Fibroblast of skin of left biceps (primary cell): ENCODE measurements at places on chromosomes 11 and 22.
A peak's percentile ranks its signal among the peaks of the same experiment; 100 is the strongest.

DNA sequence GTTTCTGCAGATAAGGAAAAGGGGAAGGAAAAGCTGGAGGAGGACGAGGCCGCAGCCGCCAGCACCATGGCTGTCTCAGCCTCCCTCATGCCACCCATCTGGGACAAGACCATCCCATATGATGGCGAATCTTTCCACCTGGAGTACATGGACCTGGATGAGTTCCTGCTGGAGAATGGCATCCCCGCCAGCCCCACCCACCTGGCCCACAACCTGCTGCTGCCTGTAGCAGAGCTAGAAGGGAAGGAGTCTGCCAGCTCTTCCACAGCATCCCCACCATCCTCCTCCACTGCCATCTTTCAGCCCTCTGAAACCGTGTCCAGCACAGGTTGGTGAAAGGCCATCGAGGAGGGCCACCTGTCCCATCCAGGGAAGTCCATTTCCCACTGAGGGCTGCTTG lies 5.6 kb downstream of the TEF start:
- no peak for DNase-seq

- no peak for DNase-seq
Measured at GRCh38 chr11:46534711-46535110, 59.1 kb downstream of the AMBRA1 start.

GRCh38 chr11:60396799-60397198 lies 540 bp downstream of the MS4A14 start:
- no peak for DNase-seq

DNA sequence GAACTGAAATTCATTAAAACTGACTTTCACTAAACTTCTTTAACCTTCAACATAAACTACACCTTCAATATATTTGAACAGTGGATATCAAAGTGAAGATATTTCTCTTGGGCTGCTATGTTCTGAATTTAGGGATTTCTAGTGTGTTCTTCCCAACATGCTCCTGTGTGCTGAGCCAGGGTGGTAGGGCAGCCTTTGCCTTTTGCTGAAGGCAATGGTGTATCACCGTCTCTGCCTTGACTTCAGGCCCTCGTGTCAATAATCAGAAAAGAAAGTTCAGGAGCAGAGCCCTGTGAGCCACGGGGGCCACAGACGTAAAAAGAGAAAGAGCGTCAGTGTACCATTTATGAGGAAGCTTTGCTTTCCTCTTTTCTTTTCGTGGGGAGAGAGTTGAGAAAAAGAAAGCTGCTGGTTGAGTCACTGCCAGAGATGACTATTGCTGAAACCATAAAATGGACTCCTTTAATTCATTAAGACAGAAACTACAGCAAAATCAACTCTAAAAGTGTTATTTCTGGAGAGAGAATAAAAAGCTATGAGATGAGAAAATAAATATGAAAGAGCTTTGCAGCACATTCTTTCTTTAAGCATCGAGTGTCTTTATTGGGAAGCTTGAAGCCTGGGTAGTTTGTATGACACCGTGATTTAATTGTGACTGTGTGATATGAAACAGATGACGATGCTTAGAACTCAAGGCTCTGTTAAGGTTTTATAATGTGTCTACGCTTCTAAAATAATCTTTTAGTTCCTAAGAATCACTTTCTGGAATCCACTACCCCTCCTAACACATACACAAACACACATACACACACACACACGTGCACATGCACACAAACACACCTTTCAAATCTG lies 271.8 kb upstream of the MTNR1B start:
- no peak for DNase-seq

DNA sequence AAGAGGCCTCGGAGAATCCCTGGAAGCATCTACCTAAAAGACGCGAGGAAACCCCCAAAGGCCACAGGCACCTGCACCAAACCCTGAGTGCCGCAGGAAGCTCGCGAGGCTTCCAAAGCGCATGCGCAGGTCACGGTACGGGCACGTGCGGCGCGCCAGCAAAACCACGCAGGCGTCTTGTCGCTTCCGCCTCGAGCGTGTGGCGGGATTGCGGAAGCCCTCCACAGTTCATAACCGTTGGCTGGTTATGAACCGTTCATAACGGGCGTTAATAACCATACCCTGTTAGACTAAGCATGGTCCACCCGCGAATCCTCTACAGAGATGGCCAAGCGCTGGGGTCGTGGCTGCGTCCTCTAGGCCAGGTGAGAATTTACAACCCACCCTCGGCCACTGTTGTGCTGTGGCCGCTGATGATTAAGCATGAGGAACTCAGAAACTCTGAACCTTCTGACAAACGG lies 46.4 kb downstream of the MORC2 start:
- peak; percentile 12 for DNase-seq

DNA sequence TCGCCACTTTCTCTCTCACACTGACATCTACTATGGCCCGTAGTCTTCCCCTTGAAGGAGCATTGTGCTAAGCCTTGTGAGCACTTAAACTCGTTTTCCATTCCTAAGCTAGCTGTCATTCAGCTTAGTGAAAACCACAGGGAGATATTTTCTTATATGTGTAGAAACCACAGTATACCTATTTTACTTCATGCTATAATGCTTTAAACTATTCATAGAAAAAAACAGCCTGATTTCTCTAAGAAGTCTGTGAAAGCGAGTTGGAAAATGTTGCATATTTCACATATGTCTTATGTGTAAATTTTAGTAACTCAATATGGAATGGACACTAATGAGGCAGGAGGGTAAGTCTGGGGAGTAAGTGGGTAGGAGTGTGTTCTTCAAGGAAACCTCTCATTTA lies 194.3 kb upstream of the CTSC start:
- no peak for DNase-seq

- DNase-seq = no peak
Measured at GRCh38 chr11:33952805-33953204, 60.9 kb upstream of the LMO2 start.

DNA sequence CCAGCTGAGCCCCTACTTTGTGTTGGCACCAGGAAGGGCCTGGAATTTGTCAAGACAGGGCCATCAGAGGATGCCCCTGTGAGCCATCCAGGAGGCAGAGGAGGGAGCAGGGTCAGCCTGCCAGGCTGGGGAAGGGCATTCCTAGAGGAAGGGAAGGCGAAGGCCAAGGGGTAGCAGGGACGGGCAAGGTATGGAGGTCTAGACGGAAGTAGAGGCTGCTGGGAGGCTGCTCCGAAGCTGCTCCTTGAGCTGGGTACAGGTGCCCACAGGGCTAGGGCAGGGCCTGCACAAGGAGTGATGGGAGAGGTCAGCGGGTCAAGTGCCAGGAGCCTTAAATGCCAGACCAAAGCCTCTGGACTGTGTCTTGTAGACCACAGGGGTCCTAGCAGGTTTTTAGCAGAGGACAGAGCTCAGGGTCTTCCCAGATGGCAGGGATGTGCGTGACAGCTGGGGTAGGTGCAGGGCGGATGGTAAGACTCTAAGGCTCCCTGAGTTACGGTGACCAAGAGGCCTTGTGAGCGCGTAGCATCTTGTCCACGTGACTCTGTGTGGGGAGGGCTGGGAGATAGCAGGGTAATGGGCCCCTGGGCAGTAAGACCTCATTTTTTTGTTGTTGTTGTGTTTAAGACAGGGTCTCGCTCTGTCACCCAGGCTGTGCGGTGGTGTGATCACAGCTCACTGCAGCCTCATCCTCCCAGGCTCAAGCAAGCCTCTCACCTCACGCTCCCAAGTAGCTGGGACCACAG lies 31.7 kb upstream of the CSNK1E start:
- DNase-seq = no peak

- DNase-seq = no peak
Measured at GRCh38 chr22:50691521-50691920, 18.9 kb downstream of the SHANK3 start.

- no peak for DNase-seq
Measured at GRCh38 chr11:46374815-46375214, 6.7 kb upstream of the MDK start.

GRCh38 chr11:87351676-87352075 lies 313.9 kb downstream of the TMEM135 start:
- no peak for DNase-seq

GRCh38 chr22:22244316-22245250 lies at the start of gene VPREB1:
TSS of gene VPREB1 (plus strand) at chr22:22244786. CDS start at chr22:22244814, 28 bp downstream.
- no peak for DNase-seq

DNA sequence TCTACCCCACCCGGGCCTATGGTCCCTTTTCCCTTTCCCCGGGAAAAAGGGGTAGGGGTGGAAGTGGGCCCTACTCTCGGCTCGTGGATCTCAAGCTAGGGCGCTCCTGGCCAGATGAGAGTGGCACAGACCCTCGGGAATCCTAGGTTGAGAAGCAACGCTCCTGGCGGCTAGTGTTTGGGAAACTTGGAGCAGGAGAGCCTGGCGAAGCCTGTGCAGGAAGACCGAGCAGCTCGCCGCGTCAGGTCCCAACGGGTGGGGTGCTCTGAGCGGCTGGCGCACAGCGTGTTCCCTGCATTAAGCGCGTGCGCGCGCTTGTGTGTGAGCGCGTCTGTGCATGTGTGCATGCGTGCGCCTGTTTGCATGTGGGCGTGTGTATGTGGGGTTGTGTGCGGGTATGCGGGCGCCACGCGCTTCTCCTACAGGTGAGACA lies 7.1 kb upstream of the FLI1 start:
- DNase-seq = no peak

- peak; percentile 75 for DNase-seq
Measured at GRCh38 chr22:47092896-47093311, 330.5 kb downstream of the TBC1D22A start.

GRCh38 chr11:58688789-58689503 lies 42.8 kb downstream of the GLYAT start:
- DNase-seq = no peak

DNA sequence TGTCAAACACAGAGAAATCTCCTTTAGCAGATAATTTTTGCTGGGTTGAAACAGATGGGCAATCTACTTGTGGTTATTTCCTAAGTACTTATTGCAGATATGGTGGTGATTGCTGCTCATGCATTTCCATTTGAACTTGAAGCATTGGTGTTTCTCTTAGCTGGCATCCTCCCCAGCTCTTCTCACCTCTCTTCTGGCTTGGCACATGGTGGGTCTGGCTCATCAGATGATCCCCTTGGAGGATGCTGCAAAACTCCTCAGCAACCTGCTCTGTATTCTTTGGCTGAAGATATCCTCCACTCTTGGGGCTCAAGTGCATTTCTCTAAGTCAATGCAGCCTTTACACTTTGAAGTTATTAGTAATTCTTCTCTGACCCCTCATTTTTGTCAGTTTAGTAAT lies 87.3 kb upstream of the MYO18B start:
- DNase-seq = no peak

DNA sequence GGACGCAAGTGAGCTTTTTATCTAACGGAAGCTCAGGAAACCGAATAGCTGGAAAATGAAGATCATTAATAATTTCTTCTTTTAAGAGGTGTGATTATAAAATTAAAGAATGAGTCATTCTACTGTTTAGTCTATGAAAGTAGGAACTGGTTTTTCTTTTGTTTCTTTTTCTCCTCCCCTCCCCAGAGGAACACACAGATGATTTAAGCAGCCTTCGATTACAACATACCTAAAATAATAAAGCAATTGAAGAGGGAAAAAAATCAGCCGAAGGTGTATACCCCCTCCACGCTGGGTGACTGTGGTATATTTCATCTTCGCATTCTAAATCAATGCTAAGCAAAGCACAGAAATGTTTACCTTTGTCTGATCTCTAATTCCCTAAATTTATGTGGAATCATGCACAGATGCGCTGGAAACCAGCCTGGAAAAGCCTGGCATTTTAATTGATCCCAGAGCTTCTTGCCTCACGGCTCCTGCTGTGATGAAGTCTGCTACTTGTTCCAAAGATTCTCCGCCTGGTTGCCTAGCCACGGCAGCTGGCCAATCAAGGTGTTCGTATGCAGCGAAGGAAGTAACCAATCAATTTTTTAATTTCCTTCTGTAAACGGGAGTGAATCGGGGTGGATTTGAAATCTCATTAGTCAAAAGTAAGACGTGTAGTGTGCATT lies 133.9 kb downstream of the FANCF start:
- peak; percentile 97 for DNase-seq

- DNase-seq = no peak
Measured at GRCh38 chr11:118240999-118241763, 11.0 kb downstream of the MPZL3 start.

- no peak for DNase-seq
Measured at GRCh38 chr11:64643256-64643881, 52.3 kb downstream of the SLC22A12 start.

- DNase-seq = no peak
Measured at GRCh38 chr22:49291169-49291568, 536.5 kb downstream of the BRD1 start.

DNA sequence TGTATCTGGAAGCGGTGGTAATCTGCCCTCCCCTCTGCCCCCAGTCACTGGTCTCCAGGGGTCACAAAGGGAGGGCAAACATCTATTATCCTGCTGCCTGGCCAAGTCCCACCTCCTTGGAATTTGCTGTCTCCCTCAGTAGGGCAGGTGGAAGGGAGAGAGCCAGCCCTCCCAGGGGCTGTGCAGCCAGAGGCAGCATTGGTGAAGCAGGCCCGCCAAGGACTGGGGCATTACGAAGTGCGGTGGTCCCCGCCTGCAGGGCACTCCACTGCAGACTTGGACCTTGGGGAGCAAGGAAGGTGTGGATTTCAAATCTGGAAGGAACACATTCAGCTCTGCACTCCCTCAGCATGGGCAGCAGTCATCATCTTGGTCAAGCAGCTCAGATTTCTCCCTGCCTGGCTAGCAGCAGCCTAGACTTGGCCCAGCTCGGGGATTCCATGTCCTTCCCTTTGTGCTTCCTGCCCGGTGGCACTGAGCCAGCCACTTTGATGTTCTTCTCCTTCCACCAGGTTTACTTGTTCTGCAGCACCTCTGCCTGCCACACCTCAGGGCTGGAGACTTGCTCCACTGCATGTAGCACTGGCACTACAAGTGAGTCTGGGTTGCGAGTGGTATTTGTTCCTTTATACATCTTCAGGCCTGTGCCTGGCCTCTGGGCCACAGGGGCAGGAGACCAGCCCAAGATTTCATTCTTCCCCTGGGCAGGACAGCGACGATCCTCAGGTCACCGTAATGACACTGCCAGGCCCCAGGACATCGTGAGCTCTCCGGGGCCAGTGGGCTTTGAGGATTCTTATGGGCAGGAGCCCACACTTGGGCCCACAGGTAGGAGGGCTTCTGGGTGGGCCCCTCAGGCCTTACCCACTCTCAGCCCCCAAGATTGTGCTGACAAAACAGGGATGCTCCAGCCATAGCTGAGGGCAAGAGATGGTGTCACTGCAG lies 7.4 kb downstream of the ZP1 start:
- no peak for DNase-seq

- no peak for DNase-seq
Measured at GRCh38 chr11:74182635-74183034, 11.5 kb downstream of the PPME1 start.

DNA sequence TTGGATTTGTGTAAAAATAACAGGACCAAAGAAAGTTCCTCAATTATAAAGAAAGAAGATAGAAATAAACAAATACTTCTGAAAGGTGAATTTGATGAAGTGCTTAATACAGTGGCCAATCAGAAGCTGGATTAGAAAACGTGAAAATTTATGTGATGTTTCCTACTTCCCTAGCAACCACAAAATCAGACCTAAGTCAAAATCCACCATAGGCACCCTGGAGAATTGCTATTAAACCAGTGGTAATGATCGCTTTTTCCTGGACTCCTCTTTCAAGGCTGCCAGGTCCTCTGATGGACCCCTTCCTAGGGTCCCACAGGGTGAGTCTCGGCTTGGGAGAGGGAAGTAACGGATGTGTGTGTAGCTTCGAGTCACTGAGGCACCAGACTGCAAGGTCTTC lies 9.6 kb downstream of the WT1 start:
- no peak for DNase-seq
